ENCODE measurements at places on chromosomes 6 and 20.

DNA sequence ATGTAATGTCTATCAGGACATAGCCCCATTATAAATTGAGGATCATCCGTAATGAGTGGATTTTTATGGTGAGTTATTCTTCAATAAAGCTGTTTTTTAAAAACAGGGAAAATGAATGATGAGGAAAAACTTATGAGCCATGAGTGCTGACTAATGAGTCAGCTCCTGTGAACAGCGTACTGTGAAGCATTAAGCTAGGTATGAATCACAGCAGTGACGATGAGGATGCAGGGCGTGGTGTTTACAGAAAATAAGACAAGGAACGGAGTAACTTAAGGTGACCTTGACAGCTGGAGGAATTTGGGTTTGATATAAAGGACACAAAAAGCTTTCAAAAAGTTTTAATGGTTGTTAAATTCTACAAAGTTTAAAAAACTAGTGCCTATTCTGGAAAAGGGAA, 96.3 kb downstream of the FOXF2 start:
- DNase-seq: no peak

GRCh38 chr6:151067684-151068596, 171.8 kb upstream of the AKAP12 start:
- no peak for DNase-seq

GRCh38 chr6:20929283-20929682, 395.0 kb downstream of the CDKAL1 start:
- no peak for DNase-seq

DNA sequence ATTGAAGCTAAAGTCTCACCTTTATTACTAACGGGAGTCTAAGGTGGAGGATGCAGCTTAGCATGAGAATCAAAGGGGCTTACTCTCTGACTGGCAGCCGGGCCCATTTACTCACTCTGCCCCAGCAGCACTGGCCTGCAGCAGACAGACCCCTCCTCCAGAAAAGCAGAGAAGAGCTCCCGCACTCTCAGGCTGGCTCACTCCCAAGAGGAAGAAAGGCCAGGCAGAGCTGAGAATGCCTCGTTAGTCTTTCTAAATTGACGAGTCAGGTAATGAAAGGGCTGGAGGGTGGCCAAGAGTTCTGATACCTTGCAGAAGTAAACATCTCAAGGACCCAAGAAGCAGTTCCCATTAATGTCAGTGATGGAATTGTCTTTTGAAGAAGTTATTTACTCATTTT, 44.5 kb upstream of the IL20RA start:
- no peak for DNase-seq

DNA sequence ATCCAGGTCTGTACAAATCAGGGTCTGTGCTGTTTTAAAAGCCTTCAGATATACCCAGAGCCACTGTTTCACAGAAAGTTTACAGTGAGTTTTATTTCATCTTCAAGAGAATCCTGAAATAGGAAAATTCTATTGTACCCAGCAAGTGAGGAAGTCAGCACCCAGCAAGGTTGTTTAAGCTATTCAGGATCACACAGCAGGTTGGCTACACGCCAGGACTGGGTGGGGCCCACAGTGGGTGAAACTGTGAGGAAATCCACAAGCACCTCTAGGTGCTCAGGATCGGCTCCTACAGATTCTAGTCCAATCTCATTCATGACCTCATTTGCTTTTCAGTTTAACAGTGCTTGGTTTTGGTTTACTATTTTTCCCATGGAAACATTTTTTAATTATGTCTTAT, 128.9 kb downstream of the SYNDIG1 start:
- no peak for DNase-seq

DNA sequence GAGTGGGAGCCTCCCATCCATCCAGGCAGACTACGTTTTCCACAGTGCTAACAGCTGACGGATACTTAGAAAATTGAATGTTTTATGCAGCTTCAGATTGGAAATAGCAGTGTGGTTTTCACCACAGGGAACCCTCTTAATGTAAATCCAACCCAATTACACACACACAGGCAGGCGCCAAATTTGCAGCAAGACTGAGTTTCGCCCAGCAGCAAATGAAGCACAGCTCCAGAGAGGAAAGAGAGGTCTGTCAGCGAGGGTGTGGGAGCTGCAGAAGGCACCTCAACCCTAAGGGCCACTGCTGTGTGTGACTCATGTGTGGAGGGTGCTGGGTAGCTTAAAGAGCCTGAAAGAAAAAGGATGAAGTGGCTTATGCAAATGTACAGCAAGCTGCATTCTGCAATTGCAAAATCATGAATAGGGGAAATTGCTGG, 365.7 kb downstream of the MAFB start:
- no peak for DNase-seq
